NCI-H345 (cell line): ENCODE measurements at places on chromosomes 16 and 17.

DNA sequence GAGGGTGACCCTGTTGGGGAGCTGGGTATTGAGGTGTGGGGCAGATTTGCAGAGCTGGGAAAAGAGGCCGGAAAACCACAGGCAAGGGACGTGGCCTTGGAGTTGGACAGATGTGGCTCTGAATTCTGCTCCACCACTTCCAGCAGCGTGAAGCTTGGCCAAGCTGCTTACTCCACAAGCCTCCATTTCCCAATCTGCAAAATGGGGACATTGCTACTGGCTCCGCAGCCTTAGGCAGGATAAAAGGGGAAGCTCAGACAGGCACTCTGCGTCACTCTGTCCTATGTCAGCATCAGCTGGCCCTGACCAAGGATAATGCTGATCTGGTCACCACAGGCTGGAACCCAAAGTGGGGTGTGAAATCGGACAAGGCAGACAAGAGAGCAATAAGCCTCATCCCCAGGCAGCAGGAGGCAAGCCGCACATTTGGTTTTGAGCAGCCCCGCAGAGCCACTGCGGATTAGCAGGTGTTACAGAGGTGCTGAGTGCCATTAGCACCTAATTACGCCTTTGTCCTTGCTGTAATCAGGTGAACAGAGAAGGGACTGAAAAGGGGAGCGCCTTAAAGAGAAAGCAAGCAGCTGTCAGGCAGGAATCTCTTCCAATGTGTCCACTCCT, 54.8 kb downstream of the SDK2 start:
- peak; percentile 56 for DNase-seq

DNA sequence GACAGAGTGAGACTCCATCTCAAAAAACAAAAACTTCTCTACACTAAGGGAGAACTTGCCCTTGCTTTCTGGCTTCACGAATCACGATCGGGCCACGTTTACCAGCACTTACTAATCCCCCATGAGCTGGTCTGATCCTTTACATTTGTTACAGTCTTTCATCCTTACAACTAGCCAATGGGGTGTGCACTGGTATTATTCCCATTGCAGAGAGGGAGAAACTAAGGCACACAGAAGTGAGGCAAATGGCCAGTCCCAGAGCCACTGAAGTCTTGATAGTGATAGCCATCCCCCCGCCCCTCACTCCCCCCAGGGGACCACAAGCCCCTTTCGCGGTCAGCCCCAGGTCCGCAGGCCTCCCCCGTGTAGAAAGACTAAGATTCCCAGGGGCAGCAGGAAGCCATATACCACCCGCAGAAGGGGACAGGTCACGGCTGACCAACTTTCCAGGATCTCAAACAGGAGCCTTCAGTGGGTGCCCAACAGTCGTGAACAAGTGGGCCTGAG, 868 bp downstream of the NATD1 start:
- DNase-seq, result no peak

DNA sequence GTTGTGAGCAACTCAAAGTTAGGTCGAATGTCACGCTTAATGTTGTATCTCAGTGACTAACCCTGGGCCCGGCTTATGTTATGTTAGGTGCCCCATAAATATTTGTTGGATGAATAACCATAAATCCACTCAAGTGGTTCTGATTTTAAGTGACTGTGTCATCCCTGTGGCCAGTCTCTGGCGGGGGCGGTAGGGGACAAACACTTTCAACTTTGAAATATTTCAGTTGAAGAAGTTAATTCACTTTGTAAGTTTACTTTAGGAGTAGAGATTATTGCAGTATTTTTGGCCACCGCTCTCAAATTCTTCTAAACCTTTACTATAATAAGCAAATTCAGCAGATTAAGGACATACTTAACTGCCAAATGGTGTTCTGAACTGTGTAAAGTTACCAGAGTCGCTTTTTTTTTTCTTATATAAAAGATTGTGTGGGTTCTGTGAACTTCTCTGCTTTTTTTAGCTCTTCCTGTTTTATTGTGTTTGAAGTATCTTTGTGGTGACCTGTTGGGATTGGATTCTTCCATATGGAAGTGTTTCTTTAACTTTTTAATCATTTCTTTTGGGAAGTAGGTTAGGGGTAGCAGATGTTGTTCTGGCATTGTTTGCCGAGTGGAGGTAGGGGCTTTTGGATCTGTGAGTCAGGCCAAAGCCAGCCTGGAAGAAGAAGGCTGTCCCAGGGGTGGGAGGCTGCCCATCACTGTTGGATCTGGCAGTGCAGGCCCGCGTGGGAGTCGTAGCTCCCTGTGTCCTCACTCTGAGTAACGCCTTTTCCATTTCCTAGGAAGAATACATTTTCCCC, 61.4 kb upstream of the TBX2 start:
- no peak for DNase-seq

DNA sequence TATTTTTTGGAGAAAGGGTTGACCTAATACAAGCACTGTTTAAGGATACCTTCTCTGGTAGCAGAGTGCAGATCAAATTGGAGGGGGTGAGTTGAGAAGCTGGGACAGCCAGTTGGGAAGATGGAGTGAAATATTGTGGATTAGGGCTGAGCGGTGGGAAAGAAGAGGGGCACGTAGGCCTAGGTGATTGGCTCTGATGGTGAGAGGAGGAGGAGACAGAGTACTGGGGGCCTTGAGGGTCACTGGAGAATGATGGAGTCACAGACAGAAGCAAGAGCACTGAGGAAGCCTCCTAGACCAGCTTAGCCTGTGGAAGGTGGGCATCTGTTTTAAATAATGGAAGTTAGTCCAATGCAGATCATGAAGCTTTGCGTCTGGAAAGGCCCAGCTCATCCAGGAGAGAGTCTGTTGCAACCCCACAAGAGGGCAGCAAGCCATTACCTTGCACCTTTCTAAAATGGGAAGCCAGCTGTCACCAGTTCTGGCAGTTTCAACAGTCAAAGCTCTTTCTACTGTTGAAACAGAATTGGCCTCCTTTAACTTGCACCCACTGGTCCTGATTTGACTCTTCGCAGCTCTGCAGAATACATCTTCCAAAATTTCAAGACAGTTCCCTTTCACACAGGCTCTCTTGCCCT, 11.8 kb downstream of the SLC9A5 start:
- peak; percentile 21 for DNase-seq

GRCh38 chr17:74235911-74236371, 22.6 kb downstream of the TTYH2 start:
- no peak for DNase-seq

DNA sequence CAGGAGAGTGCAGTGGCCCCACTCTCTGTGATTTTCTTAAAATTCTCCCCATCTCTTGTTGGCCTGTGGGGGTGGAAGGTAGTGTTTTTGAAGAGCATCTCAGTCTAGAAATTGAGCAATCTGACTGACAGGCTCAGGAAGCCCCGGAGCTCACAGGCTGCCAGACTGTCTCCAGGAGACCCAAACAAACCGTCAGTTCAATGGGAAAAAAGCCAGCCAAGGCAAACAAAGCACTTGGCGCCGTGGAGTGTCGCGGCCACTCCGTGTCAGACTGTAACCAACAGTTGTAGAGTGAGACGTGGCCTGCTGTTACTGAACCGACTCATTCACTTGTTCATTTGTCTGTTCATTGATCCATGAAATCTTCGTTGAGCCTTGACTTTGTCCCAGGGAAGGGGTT, 33.7 kb downstream of the RGS9 start:
- peak; percentile 77 for DNase-seq

DNA sequence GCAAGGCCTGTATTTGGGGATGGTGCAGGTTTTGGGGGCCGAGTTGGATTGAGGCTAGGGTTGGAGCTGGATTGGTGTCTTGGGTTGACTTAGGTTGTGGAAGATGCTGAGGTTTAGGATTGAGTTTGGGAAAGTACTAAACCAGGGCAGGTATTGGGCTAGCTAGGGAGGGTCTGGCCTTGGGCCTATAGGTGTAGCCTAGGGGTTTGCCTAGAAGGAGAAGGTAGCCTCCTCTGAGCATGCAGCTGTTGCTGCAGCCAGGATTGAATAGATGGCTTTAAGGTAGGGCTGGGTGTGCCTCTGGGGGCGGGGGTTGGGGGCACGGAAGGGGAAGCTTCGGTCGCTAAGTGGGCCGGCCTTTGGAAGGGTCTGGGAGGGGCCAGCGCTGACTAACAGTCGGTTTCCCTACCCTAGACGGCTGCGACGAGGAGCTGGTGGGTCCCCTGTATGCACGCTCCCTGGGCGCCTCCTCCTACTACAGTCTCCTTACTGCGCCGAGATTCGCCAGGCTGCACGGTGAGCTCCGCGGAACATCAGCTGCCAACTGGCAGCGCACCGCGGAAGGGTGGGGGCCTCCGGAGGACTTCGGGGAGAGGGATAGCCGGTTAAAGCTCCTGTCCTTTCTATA, 1.2 kb downstream of the CNTNAP1 start:
- DNase-seq, result no peak

DNA sequence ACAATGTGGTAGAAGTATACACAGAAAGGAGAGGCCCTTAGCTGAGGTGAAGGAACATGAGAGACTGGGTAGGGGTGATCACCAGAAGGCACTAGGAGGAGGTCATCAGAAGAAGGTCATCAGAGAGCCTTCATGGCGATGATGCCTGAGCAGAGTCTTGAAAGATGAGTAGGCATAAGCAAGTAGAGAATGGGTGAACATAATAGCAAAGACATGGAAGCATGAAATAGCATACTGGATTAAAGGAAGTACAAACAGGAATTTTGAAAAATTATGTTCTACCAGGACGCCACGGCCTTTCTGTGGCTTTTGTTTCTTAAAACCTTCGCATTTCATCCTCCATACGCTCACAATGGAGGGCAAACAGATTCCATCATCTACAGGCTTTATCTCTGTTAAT, 2.9 kb downstream of the IKZF3 start:
- DNase-seq, result no peak

- DNase-seq, result no peak
These were observed 8.7 kb downstream of the USB1 start for GRCh38 chr16:58009856-58010416.

GRCh38 chr16:56101480-56101879, 89.8 kb upstream of the GNAO1 start:
- no peak for DNase-seq

DNA sequence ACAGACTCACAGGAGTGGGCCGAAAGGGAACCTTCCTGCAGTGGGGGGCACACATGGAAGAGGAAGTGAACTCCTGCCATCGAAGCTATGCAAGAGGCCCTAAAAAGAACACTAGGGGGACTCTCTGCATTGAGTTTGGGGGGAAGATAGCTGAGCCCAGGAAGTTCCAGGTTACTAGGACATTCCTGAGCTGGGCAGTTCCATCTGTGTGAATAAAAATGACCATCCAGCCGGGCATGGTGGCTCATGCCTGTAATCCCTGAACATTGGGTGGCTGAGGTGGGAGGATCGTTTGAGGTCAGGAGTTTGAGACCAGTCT, 211.8 kb downstream of the ZNF423 start:
- DNase-seq, result no peak

GRCh38 chr17:58503866-58504265, 10.6 kb downstream of the MTMR4 start:
- DNase-seq, result no peak

DNA sequence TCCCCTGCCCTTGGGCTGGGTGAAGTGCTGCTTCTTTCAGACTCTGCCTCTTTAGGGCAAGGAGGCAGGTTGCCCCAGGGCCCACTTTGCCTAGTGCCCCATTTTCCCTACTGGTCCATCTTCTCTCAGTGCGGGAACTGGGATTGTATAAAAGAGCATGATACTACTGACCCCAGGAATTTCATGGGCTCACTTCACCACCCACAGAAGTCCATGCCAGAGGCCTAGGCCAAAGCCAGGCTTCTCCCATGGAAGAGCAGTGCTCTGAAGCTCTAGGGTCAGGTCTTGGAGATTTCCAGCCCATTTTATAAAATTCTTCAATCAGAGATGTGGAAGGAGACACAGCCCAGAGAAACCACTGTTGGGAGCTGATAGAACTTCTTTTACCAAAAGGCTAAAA, 5.7 kb downstream of the CACNG1 start:
- DNase-seq, result no peak

GRCh38 chr17:67227488-67227887, 17.5 kb downstream of the HELZ start:
- DNase-seq, result no peak

GRCh38 chr16:48535831-48536613, 74.0 kb downstream of the N4BP1 start:
- no peak for DNase-seq

- DNase-seq, result no peak
These were observed 646 bp downstream of the KIF22 start for GRCh38 chr16:29790949-29791844.

DNA sequence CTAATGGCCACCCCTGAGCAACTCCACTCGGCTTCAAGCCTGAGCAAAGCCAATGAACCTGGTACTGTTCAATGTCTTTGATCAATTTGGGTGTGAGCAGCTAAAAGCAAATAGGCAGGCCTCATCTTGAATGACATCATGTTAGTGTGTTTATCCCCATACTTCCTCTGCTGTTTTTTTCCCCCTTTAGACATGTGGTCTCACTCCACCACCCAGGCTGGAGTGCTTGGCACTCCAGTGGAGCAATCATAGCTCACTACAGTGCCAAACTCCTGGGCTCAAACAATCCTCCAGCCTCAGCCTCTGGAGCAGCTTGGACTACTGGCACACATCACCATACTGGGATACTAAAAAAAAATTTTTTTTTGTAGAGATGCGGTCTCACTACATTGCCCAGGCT, 75.4 kb downstream of the ARHGAP17 start:
- no peak for DNase-seq

DNA sequence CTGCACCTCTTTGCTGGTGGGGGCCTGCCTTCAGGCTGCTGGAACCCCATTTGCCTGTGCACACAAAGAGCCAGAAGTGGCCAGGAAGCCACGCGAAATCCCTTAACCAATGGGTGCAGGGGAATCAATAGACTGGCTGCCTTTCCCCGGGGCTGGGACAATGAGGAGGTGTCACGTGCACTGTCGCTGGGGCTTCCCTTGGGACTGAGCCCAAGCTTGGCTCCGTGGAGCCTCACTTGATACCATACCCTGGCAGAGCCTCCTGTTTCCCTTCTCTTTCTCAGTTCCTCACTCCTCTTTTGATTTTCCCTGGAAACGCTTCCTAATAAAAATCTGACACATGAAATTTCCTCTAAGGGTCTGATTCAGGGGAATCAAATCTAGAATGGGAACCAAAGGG, 38.8 kb upstream of the C16orf82 start:
- DNase-seq, result no peak

DNA sequence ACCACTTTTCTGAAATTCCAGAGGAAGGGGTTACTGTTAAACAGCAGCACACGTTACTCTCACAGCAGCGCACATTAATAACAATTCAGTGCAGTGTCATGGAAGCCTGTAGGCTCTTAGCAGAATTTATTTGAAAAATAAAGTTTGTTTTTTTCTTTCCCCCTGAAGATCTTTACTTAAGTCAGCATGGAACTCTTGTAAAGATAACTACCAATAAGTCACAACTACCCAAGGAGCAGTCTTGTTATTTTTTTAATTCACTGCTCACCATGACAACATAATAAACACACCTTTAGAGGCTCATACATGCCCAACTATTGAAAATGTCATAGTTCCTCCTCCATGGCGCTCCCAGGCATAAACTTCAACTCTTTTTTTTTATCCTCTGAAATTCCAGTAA, 31.8 kb upstream of the PSMD7 start:
- DNase-seq, result no peak

GRCh38 chr17:33225994-33226393, 67.1 kb downstream of the ASIC2 start:
- no peak for DNase-seq

- DNase-seq, result no peak
These were observed 74.1 kb upstream of the IRX3 start for GRCh38 chr16:54360681-54361080.

GRCh38 chr17:38565853-38566665, 39.7 kb downstream of the SRCIN1 start:
- no peak for DNase-seq

- no peak for DNase-seq
These were observed 72.6 kb upstream of the METRNL start for GRCh38 chr17:83006515-83007455.
